Natural killer cell treated with Interleukin-12 subunit alpha and Interleukin-12 subunit beta and Interleukin-15 and Interleukin-18, amount 100 ng/mL, for 72 hours (primary cell): ENCODE measurements at places on chromosomes 4 and X.

- DNase-seq, result no peak
These were observed 135.1 kb downstream of the REPS2 start for GRCh38 chrX:17081511-17081910.

DNA sequence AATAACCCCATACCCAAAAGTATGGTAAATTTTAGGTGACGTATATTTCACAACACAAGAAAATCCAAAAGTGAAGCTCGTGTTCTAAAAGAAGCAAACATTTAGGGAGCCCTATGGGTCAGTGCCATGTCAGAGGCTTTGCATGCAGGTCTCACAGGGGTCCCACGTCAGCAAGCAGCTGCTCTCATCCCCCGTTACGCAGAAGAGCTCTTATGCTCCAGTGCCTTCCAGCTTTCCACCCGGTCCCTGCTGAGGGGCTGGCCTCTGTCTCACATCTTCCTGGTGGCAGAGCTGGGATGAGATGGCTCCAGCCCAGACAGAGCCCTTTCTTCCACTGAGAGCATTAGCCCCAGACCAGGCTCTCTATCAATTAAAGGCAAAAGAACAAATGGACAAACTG, 82.0 kb downstream of the IRF2 start:
- no peak for DNase-seq

DNA sequence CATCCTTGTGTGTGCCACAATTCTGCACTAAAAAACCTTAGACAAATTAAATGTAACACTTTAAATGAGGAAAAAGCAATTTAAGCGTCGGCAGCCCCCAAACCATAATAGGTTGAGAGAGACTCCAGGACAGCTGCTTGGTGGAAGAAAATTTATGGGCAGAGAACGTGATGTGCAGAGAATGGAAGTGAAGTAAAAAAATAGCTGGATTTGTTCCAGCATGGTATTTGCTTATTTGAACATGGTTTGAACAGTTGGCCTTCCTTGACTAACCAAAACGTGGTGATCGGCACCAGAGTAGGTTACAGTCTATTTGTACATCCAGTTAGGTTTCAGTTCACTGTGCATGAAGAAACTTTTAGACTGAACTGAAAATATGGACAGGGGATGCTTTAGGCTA, 343.0 kb upstream of the CPEB2 start:
- DNase-seq, result no peak

DNA sequence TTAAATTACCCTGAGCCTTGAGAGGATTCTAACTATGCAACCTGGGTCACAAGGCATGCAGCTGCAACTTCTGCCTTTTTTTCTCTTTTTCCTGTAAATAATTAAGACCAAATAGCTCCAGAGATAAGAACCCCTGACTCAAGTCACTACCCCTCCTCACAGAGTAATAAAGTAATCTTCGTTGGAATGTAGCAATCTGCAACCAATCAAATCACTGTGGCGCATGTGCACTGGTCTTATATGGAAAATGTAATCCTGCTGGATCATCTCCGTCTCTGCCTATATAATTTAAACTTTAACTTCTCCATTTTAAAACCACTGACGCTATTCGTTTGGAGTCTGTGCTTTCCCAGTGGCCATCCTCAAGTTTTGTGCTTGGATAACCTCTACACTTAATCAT, 6.1 kb upstream of the EFHC2 start:
- no peak for DNase-seq

- DNase-seq, result no peak
These were observed 781.1 kb downstream of the RAB28 start for GRCh38 chr4:12703036-12703435.

- DNase-seq, result no peak
These were observed 83.6 kb upstream of the STX18 start for GRCh38 chr4:4625488-4625887.

GRCh38 chr4:109969919-109970318, 57.2 kb downstream of the EGF start:
- DNase-seq, result no peak

DNA sequence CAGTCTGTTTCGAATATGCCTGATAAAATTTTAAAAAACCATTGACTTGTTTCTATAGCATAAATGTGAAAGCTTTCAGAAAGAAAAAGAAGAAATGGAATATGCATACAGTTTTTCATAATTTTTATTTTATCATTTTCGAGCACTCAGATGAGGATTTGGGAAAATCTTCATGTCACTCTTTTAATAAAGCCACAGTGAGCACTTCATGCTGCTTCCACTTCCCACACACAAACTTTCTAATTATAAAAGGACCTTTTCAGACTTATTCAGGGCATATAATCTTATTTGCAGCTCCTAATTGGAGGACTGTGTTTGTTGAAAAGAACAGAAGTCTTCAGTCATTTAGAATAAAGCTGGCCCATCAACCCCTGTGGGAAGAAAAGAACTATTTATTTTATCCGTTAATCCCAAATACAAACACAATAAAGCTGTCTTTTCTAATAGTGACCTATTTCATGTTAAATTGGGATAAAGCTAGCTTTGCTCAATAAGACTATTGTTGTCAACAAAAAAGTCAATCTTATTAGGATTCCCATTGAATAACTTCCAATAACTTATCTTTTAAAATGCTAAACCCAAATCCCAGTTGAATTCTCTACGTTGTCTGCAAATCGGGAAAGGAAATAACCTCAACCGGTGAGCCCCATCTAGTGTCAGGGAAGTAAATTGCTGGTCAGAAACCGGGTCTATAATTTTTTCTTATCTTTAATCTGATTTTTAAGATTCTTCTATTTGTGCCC, 211.5 kb downstream of the PDGFRA start:
- DNase-seq, result no peak

GRCh38 chrX:1124531-1124930, 87.9 kb downstream of the CRLF2 start:
- no peak for DNase-seq

- DNase-seq, result no peak
These were observed 13.9 kb upstream of the PLAC8 start for GRCh38 chr4:83128240-83128929.

- DNase-seq, result no peak
These were observed 99.6 kb upstream of the STS start for GRCh38 chrX:7047951-7048350.

- no peak for DNase-seq
These were observed 122.7 kb upstream of the C1GALT1C1 start for GRCh38 chrX:120752431-120753082.

- no peak for DNase-seq
These were observed 134.8 kb upstream of the PPARGC1A start for GRCh38 chr4:24024605-24025004.

DNA sequence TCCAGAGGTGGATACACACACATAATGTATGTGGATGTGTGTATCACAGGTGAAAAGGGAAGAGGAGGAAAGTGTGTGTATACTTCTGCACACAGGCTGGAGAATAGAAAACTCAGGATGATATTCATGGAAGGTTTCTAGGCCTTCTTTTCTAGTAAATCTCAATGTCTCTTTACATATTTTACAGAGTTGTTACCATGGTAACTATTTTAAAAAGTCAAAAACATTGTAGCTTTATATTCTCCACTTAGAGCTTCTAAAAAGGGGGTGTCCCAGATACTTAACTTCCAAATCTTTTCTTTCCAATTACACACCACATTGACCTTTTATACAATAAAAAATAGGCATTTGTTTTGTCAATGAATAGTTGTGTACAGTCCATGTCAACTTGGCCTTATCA, 604.8 kb upstream of the LCORL start:
- no peak for DNase-seq

DNA sequence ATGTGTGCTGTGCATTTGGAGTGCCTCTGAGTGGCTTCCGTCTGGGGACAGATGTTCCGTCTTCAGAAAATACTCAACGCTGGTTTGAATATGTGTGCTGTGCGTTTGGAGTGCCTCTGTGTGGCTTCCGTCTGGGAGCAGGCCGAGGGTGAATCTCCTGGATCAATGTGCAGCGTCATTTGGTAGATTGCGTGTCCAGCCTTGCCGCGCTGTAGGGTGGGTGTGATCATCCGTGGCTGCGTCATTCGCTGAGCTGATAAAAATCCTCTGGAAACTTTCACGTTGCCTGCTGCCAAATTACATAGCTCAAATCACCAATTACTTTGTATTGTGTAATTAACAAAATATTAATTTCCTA, 12.1 kb downstream of the UVSSA start:
- no peak for DNase-seq

DNA sequence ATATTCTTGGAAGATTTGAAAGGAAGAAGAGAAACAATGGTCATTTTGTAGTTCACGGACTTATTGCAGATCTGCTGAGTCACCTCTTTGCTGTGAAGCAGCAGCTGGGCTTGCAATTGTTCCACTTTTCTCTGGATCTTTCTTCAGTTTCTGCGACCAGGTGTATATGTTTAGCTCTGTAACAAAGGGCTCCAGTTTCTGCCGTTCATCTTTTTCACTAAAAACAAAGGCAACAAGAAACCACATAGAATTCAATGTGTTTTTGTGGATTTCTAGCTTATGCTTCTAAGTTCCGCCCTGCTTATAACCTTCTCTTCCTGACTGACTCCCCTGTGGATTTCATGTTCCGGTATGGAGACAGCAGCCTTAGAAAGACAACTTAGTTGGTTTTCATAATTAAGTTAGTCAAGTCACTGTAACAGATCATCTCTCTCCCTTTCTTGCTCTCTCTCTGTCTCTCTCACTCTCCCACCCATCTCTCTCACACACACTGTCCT, 121.6 kb upstream of the EPHA5 start:
- DNase-seq, result no peak

DNA sequence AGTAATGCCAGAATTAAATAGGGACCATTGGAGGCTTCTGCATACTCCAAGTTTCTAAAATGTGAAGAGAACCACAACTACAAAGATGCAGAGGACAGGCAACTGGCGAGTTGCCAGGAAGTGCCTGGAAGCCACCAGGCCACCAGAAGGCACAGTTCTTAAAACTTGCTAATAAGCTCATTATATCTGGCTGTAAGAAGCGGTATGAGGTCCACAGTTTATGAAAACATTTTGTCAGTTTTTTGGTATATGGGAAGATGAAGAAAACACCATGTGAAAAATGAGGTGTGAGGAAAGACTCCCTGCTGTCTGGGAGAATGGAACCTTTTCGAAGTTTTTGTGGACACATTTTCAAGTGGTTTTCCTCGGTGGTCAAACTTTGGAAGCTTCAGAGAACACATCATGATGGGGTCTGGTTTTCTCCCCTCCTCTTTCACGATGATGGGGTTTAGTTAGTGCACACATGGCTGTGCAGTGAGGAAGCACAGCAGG, 202.7 kb downstream of the NR3C2 start:
- DNase-seq, result no peak

DNA sequence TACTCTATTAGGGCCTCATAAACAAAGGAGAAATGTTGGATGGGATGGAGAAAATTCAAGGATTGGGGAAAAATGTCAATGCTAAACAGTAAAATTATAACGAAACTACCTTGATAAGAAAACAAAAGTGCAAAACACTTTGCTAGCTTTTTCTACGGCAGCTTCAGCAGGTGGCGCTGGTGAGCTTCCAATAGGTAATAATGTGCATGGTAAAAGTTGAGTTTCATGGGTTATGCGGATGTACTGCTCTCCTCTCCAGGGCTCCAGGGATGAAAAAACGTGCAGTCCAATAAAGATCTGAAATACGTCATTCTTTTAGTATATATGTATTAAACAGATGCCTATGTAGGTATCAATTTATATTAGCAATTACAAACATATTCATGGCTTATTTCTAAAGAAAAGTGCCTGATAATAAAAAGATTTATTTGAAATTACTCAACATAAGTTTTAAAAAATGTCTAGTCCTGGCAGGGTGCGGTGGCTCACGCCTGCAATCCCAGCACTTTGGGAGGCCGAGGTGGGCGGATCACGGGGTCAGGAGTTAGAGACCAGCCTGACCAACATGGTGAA, 239.6 kb downstream of the GRXCR1 start:
- DNase-seq, result peak; percentile 63

DNA sequence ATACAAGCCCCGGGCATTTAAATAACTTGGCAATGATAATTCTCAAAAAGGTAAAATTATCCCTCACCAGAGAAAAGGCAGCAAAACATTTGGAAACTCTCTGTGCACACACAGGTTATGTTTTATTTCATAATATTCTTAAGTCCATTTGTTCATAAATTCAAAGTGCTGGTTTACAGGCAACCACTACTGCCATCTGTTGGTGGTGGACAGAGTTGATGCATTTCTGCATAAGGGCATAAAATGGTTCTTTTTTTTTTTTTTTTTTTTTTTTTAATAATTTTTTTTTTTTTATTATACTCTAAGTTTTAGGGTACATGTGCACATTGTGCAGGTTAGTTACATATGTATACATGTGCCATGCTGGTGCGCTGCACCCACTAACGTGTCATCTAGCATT, 31.5 kb upstream of the IL21 start:
- DNase-seq, result no peak

DNA sequence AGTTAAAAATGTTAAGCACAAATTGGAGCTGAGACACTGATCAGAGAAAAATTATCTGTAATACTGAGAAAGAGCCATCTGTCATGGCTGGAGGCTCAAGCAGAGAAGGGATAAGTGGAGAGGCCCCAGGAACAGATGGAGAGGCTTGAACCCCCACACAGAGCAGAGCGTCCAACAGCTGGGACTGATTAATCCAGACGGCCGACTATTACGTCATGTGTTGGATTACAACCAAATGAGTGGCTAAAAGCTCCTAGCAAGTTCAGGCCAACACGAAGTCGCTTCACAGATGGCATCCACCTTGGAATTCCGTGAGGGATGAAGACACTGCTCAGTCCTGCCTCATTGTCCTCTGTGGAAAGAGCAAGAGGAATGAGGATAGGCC, 57.7 kb upstream of the ATXN3L start:
- no peak for DNase-seq

DNA sequence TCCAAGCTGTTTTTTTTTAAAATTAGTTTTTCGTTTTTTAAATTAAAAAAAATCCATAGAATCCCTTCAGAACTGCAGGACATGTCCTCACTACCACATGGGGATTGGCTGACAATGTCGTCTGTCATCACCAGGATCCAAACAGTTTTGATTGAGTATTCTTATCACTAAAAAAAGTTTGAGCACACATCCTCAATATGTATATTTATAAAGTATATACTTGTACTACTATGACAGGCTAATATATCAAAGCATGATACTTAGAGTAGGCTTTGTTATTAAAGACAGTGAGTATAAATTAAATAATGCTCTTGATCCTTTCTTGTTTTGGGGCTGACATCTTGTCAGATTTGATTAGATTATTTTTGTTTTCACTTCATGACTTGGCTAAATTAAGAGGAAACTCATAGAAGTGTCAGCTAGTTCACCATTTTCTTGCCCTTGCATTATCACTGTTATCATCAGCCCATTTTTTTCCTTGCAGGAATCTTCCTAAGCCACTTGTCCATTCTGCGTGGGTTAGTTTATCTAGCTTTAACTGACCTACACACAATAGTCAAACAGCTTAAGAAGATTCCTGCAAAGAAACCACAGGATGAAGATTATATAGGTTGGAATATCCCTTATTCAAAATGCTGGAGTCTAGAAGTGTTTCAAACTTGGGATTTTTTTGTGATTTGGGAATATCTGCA, 92.8 kb downstream of the AMMECR1 start:
- DNase-seq, result no peak

GRCh38 chr4:125352521-125352920, 37.8 kb downstream of the FAT4 start:
- no peak for DNase-seq

- no peak for DNase-seq
These were observed 90.8 kb downstream of the AFF1 start for GRCh38 chr4:87025614-87026041.

GRCh38 chr4:76585272-76585671, 150.2 kb downstream of the SHROOM3 start:
- no peak for DNase-seq

GRCh38 chr4:114495471-114495928, 103.1 kb upstream of the UGT8 start:
- DNase-seq, result no peak
